CD4-positive, alpha-beta T cell treated with Interleukin-1 beta for 1 hour (primary cell): ENCODE measurements at places on chromosomes 5 and 9.
A peak's percentile ranks its signal among the peaks of the same experiment; 100 is the strongest.

- DNase-seq, result peak; percentile 65
Observed at GRCh38 chr5:141040771-141041426, 10.3 kb upstream of the PCDHB1 start.

DNA sequence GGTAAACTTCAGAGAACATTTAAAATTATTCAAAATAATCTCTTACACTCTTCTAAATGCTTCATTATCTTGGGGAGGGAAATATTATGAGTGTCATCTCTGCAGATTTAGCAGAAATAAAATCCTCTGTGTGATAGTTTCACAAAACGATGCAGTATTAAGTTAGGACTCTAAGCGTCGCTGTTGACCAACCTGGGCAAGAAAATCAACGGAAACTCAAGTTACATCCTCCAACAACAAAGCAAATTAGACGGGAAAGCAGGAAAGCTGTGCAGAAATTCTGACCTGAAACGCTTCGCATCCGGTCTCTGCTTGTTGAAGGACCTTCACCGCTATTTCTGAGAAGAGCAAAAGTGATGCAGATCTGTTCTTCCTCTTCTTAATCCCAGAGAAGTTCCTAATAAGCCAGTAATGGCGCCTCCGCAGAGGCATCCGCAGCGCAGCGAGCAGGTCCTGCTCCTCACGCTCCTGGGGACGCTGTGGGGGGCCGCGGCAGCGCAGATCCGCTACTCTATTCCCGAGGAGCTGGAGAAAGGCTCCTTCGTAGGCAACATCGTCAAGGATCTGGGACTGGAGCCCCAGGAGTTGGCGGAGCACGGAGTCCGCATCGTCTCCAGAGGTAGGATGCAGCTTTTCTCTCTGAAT, at the start of gene PCDHGA6:
Gene PCDHGA6 (plus strand): TSS at position 219 of the 645 bp plus-strand sequence. CDS start 193 bp downstream, at position 412.
- DNase-seq, result no peak

- DNase-seq, result peak; percentile 73
Observed at GRCh38 chr9:89483592-89484474, 14.1 kb downstream of the SEMA4D start.

- DNase-seq, result no peak
Observed at GRCh38 chr5:125199968-125200865, 453.8 kb upstream of the ZNF608 start.

- no peak for DNase-seq
Observed at GRCh38 chr5:61941637-61942036, 364.4 kb upstream of the KIF2A start.

- no peak for DNase-seq
Observed at GRCh38 chr9:99172124-99173091, 49.3 kb downstream of the ALG2 start.

- no peak for DNase-seq
Observed at GRCh38 chr5:145246961-145247744, 588.0 kb downstream of the PRELID2 start.

GRCh38 chr5:37664551-37664950, 175.3 kb downstream of the GDNF start:
- no peak for DNase-seq

- no peak for DNase-seq
Observed at GRCh38 chr9:68974901-68975300, 39.0 kb downstream of the PRKACG start.

GRCh38 chr5:176883700-176884570, 15.2 kb downstream of the HK3 start:
- no peak for DNase-seq

DNA sequence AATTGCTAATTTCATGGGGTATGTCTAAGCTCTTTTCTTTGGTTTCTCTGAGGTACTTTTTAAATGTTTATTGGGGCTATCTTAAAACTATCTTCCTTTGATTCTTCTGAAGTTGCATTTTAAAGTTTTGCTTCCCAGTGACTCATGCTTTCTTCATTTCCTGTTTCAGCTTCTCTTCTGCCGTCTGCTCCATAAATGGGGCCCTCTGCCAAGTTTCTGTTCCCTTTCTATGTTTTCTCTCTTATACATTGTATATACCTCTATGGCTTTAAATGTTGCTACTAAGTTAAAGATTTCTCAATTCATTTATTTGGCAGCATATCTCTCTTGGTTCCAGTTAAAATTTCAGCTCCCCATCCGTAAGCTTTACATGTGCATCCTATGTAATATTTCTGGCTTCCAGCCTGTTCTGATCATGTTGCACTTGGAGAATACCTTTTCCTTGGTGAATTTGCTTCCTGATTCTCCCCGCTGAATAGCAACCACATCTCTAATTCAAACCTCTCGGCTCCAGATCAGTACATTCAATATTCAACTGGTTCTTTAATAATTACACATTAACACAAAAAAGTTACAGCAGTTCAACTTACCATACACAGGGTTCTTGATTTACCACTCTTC, 125.3 kb downstream of the ST8SIA4 start:
- peak; percentile 49 for DNase-seq

GRCh38 chr5:2032432-2032831, 149.7 kb upstream of the IRX4 start:
- no peak for DNase-seq

DNA sequence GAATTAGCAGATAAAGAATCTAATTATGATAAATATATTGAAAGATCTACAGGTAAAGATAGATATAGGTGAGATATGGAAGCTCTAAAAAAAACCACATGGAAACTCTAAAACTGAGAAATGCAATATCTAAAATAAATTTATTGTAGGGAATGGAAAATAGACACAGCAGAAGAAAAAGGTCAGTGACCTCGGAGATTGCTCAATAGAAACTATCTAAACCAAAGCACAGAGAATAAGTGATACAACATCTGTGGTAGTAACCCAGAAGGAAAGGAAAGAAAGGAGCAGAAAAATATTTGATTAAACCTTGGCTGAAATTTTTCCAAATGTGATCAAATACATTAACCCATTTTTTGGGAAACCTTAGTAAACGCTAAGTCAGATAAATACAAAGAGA, 43.1 kb upstream of the GLIPR2 start:
- DNase-seq, result no peak

DNA sequence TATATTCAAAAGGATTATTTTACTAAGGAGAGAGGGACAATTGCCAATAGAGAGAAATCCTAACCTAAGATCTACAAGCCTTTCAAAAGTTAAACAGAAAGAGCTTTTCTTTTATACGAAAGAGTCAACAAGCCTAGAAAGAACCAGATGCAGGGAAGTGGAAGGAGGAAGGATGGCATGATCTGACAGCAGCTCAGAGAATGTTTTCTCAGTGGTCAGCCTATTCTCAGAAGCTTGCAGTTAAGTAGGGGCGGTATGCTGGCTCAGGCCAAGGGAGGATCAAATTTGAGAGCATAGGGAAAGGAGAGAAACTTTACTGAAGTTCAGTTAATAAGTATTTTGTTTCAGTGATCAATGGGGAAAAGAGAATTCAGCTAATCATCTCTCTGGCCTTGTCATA, 88.0 kb upstream of the FTMT start:
- no peak for DNase-seq

- DNase-seq, result no peak
Observed at GRCh38 chr9:100575765-100576386, 2.0 kb upstream of the CAVIN4 start.

DNA sequence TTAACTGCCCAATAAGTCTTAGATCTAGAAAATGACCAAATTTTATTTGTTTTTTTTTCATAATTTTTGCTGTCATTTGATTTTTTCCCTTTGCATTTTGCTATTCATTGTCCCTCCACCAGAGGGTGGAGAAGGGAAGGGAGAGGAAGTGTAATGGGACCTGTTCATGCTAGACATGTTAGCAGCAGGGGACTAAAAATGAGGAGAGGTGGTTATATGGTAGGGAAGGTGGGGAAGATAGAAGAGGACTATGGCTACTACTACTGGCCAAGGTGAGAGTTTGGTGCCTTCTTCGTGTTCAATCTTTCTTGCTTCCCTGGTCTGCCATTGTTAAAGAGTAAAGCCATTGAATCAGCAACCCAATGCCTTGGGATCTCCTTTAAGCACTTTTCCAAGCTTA, 6.4 kb downstream of the GRIA1 start:
- no peak for DNase-seq

GRCh38 chr5:31122998-31123951, 70.2 kb upstream of the CDH6 start:
- no peak for DNase-seq

GRCh38 chr9:77251050-77251449, 73.7 kb downstream of the VPS13A start:
- no peak for DNase-seq

GRCh38 chr9:27528886-27529315, 713 bp downstream of the MOB3B start:
- DNase-seq, result peak; percentile 67

DNA sequence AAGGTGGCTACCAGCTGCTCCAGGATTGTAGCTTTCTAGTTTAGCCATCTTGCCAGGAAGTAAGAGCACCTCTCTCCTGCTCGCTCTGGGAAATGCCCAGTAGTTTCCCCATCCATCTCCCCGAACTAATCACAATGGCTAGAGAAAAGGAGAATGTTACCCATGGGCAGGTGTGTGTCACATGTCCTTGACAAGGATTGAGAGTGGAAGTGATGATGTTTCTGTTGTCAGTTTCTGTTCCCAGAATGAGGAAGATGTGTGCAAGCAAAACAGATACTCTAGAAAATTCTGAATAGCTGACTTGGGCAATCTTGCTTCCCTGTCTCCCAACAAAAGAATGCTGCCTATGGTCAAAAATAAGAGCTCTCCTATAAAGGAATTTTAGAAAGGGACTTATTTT, 429.5 kb downstream of the EBF1 start:
- DNase-seq, result no peak

- no peak for DNase-seq
Observed at GRCh38 chr5:66643387-66643786, 47.2 kb downstream of the MAST4 start.

DNA sequence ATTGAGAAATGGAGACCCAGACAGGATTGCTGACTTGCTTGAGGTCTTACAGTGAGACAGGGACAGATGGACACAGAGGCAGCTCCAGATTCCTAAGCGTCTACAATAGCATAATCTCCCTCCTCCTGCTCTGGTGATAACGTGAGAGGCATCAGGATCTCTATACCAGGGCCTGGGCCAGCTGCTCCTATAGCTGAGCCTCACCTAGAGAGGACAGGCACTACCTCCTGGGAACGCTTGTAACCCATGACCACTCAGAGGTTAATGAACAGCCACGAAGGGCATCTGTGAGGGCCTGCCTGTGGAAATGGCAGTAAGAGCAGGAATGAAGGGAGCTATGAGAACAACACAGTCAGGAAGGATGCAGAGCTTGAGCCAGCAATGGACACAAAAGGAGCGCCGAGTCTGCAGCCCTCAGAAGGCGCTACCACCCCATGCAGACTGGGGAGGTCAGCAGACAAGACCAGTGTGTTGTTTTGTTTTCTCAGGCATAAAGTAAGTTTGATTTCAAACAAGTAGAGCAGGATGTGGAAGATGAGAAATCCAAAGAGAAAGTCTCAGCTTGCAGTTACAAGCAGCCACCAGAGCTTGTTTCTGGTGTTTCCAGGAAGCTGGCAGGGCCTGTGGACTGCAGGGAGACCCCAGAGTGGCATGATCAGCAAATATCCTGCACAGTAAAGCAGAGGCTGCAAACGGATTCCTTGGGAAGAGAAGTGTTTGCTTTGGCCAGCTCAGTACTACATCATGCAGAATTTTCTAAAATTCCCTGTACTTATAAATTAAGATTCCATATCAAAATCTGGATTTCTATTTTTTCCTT, 17.4 kb downstream of the ANKS6 start:
- DNase-seq, result no peak

DNA sequence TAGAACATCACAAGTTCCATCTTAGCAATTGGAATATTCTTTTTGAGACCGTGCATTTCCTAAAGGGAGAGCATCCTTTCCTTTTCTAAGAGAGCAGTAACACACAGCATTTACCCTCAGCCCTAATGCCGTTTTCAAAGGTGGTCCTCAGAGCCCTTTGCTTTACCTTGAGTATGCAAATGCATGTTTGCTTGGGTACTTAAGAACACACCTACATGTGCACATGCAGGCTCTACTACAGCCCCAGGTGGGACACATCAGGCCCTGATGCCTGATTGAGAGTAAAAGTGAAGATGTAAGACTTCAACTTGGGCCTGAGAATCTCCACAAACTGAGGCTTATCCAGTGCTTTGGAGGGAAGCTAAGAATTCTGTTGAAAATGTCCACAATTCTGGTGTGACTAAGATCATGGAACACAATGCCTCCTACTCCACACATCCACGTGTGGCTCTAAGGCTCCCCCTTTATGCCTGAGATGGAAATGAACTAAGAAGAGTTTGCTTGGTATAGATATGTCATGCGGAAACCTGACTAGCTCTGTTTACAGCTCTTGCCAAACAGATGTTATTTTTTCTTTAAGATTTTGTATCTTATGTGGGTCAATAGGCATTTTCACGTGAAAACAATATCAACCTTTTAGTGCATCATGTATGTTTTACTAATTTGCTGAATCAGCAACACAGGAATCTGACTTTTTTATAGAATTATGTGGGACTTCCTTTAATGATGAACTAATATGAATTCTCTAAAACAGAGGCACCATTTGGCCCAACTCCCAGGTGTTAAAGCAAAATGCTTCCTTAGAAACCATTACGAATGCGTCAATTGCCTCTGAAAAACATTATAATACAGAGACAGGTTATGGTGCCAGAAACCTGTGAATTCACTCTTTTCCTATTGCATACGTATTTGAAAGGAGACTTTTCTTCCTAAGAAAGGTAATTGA, 48.9 kb upstream of the SLC2A8 start:
- DNase-seq, result no peak
